ENCODE measurements at places on chromosomes 1 and 21.

GRCh38 chr1:78373676-78374075, 117.1 kb upstream of the PTGFR start:
- DNase-seq, result no peak

GRCh38 chr1:162151900-162152829, 82.7 kb downstream of the NOS1AP start:
- DNase-seq, result no peak

DNA sequence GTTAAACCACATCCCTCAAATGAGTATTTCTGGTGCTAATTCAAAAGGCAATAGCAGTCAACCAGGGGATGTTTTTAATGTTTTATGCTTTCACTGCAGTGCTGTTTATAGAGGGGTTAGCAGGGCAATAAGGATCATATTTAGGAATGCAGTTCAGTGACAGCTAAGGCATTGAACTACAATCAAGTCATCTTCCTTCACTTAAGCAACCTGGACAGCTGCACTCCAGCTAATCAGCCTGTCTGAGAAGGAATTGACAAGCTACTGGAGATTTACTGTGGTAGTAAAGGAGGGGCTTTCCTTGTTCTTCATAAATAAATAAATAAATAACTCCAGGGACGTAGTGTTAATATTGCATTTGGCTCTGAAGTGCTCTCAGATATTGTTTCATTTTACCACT, 93.9 kb downstream of the DAB1 start:
- no peak for DNase-seq

DNA sequence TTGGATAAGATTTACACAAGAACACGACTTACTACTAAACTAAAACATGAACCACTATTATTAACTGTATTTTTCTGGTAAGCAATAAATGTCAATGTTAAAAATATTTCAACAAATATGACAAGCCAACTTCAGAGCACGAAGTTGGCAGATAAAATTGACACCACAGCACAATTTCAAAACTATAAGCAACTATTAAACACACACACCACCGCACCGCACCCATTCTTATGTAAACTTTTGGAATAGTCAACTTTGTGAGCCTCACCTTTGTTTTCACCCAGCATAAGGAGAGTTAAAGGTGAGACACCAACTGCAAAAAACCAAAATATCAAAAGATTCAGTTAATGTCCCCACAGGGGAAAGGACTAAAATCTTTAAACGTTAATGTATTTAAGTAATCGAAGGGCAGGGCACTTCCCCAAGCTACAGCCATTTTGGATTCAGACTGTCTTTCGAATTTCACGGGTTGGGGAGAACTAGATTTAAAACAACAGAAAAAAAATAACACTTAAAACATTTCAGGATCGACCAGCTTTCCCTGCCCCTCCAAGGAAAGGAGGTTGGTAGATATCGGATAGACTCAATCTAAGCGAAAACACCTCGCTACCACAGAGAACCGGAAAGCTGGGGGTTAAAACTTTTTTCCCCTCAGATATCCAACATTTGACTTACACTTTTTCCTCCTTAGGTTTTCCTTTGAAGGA, 872 bp downstream of the GPBP1L1 start:
- DNase-seq, result peak; percentile 23

DNA sequence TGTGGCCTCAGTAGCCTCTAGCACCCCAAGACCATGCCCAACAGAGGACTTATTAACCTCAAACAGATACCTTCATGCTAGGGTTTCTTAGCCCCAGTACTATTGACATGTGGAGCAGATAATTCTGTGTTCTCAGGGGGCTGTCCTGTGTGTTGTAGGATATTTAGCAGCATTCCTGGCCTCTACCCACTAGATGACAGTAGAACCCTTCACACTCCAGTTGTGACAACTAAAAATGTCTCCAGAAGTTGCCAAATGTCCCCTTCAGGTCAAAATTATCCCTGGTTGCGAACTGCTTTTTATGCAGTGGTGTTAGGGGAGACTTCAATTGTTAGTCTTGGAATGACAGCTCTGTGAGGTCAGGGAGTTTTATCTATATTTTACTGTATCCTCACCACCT, 8.1 kb downstream of the KAZN start:
- no peak for DNase-seq

GRCh38 chr1:172397221-172397620, 23.3 kb upstream of the C1orf105 start:
- no peak for DNase-seq

- no peak for DNase-seq
These were observed 110.4 kb downstream of the RERE start for GRCh38 chr1:8706995-8707396.

DNA sequence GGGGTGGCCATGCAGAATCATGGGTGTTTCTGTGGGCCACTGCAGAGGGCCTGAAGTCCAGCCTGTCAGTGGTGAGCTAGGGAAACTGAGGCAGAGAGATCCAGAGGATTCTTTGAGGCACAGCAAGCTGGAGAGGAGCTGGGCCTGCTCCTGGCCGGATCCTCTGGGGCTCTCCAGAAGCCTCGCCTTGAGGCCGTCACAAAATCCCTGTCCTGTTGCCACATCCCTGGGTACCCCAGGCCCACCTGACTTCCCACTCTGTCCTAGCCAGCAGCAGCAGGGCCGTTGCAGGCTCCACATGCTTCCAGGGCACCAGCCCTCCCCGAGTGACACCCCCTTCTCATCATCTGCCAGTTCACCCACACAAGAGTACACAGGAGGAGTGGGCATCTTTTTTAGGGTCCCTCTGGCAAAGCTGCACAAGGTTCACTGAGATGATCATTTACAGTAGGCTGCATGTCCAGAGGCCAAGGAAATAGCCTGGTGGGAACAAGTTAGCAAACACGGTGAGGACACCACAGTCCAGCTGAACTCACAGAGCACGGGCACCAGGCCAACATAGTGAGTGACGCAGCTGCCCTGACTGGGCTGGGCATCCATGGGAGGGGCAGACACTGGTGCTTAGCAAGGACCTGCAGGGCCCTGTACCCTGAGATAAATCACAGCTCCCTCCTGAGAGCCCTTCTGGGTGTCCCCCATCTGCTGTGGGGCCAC, 25.1 kb upstream of the TSPEAR start:
- DNase-seq, result no peak

- no peak for DNase-seq
These were observed 109.4 kb downstream of the DISC1 start for GRCh38 chr1:231735941-231736340.

DNA sequence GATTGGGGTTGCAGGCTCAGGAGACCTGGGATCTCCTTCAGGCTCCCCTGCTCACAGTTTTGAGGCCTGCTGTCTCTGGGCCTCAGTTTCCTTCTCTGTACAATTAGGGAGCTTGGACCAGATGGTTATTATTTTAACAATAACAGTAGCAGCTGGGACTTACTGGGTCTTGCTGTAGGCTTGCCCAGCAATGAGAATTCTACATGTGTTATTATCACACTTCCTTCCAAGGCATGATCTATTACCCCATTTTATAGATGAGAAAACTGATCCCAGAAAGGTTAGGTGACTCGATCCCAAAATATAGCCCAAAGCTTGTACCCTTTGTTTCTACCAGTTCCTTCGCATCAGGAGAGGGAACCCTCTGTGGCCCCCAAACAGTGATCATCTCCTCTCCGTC, 153.8 kb downstream of the PTPRU start:
- no peak for DNase-seq

- no peak for DNase-seq
These were observed 158.6 kb downstream of the SYT2 start for GRCh38 chr1:202551683-202552082.

- DNase-seq, result no peak
These were observed 71.0 kb downstream of the SH3GLB1 start for GRCh38 chr1:86775395-86775794.

DNA sequence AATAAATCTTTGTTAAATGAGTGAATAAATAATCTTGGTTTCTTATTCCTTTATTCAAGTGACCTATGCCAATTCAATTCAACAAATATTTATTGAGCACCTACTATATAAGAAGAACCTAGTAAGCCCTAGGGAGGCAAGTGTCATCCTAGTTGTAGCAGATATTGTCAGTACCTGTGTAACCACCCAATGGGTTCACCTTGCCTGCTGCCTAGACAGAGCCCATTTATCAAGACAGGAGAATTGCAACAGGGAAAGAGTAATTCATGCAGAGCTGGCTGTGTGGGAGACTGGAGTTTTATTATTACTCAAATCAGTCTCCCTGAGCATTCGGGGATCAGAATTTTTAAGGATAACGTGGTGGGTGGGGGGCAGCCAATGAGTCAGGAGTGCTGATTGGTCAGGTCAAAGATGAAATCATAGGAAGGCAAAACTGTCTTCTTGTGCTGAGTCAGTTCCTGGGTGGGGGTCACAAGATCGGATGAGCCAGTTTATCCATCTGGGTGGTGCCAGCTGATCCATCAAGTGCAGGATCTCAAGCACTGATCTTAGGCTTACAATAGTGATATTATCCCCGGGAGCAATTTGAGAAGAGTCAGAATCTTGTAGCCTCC, 53.8 kb upstream of the KCNA3 start:
- no peak for DNase-seq

- DNase-seq, result no peak
These were observed 35.2 kb downstream of the SYT6 start for GRCh38 chr1:114118351-114118990.

- DNase-seq, result no peak
These were observed 624.3 kb upstream of the BRINP3 start for GRCh38 chr1:191101960-191102359.

GRCh38 chr1:172172352-172172831, 248.1 kb upstream of the C1orf105 start:
- no peak for DNase-seq

- DNase-seq, result no peak
These were observed 270.4 kb downstream of the HLX start for GRCh38 chr1:221149555-221150075.

- no peak for DNase-seq
These were observed 11.4 kb upstream of the PRELP start for GRCh38 chr1:203464226-203464625.

- DNase-seq, result no peak
These were observed 29.1 kb downstream of the CENPF start for GRCh38 chr1:214632091-214632490.

DNA sequence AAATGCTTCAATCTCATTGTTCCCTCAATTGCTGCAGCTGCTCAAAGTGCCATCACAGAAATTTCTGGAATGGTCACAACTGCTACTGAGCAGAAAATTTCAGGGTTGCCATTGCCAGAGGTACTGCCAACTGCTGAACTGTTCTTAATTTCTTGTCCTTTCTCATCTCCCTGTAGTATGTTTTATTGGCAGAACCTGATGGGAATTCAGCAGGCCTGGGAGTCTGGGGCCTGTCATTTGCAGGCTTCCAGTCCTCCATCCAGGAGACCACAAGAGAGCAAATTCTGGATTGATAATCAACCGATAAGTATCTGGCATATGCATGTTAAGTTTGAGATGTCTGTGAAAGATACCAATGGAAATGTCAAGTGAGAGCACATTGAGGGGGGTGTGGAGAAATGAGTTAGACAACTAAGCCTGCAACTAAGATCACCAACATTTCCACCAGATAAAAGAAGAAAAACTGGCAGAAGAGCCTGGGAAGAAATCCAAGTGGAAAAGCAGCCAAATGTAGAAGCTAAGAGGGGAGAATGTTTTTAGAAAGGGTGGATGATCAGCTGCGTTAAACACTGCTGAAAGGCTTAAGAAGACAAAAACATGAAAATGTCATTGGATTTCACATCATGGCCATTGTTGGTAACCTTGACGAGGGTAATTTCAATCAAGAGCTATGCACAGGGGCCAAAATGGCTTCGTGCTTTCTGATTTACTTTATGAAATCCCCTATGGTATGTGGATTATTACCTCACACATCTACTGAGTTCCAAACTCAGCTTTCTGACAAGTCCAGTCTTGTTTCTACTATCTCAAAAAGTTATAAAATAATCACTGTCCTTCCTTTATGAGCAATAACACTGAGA, 648.1 kb downstream of the PLPP3 start:
- DNase-seq, result no peak

- no peak for DNase-seq
These were observed 79.1 kb downstream of the POFUT2 start for GRCh38 chr21:45208627-45208951.

DNA sequence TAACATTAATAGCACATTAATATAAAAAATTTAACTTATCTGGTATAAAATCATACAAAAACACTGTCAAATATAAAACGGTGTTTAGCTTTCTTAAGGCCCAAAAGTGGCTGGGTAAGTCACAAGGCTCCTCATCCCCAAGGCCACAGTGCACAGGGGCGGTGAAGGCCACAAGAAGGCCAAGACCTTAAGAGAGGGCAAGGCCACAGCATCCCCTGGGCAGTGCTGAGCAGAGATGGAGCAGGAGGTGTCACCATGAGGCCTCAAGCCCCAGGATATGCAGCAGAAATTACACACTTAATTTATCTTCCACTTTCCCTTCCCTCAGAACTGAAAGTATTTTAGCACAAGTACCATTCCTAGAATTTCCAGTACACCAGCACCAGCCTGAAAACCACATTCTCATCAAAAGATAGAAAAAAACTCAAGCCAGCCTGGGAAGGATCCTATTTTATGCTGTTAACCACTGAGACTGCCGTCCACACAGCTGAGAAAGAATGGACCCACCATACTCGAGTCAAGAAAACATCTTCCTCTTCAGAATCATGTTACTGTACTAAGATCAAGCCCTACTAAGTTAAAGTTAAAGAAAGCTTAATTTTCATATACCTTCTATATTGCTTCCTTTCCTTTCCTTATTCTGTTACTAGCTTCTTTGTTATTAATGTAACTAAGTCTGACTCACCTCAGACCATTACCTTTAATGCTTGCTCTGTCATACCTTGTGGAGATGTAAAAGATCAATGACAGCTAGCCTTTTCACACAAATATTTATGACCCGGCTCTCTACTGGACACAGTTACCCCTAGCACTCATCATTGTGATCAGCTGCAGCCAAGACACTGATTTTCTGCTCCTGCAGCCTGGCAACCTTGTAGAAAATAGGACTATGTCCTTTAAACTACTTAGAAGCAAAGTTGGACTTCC, 26.4 kb upstream of the FMO1 start:
- no peak for DNase-seq

Data from bone marrow (tissue), 2 donors.